Activated CD4-positive, alpha-beta T cell treated with anti-CD3 and anti-CD28 coated beads, Interleukin-2, amount 10 ng/mL, durations not matched to agents 7 days and 5 days (primary cell): ENCODE measurements at places on chromosomes 4 and X.

DNA sequence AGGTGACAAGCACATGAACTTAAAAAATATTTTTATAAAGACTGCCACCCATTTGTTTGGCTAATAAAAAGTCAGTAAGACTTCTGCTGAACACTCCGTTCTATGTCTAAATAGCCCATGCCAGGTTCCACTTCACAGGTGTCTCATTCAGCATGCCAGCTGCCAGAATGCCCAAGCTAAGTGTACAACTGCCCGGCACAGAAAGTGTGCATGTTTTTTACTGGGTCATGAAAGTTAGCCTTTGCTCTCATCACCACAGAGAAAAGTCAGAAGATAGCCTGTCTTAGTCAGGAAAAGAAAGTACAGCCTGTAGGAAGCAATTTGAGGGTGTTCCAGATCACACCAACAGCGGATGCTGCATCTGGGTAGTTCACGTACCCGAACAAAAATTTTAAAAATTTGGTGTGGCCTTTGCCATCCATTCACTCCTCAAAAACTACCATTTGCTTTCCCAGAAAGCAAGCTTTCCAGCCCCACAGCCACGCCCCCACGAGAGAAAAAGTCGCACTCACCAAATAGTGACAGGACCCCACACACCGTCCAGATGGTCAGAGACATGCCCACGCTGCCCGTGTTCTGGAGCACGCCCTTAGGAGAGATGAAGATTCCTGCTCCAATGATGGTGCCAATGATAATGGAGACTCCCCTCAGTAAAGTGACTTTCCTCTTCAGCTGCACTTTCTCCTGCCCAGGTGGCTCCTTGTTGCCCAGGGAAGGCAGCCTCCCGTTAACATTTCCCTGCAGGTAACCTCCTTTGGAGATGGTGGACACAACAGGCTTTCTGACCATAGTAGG is 671 bp downstream of the SLC7A11 start:
- DNase-seq: peak; percentile 11

DNA sequence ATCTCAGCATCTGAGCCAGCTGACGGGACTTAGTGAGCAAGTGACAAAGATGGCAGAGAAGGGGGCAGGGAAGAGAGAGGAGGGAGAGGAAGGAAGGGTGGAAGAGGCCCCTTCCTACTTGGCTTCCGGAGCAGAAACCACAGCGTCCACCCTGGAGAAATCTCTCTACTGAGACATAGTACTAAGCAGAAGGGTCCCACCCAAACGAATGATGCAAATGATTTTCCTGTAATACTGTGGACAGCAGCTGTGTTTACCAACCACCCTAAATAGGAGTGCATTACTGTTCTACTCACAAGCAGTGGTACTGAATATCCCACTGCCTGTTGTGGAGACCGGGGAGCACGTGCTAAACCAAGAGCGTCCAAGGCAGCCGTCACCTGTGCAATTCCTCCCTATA is 29.4 kb downstream of the DTHD1 start:
- no peak for DNase-seq

DNA sequence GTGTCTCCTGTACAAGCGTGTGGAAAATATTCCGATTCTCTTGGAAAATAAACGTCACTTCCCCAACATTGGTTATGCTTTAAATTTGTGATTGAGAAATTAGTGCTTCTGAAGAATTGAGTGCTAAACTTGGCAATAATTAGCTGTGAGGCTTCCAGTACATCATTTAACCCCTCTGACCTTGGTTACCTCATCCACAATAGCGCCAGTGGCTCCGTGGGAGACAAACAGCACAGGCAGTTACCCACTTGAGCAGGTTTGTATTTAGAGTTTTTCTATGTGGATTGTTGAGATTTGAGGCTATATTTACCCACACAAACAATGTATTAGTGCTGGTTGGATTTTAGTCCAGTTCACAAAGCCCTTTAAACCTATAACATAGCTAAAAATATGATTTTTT is 476.5 kb downstream of the NKX6-1 start:
- DNase-seq: no peak

DNA sequence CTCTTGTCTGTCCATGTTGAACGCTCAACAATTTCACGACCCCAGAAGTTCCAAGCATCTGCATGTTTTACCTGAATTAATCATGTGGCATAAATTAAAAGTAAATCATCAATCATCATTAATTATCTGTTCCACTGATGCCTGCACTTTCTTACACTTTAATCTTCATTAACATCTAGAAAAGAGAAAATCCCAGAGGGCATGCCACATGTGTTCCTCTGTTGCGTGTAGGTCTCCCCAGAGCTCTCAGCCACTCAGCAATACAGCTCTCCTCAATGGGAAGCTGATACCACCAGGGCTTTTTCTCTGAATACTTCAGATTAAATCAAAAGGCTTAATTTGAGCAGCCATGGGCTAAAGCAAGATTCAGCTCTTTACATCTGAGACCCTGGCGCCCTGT is 722.4 kb upstream of the TENM3 start:
- DNase-seq: no peak

- no peak for DNase-seq
Measured at GRCh38 chrX:67520671-67521070, 23.1 kb upstream of the AR start.

DNA sequence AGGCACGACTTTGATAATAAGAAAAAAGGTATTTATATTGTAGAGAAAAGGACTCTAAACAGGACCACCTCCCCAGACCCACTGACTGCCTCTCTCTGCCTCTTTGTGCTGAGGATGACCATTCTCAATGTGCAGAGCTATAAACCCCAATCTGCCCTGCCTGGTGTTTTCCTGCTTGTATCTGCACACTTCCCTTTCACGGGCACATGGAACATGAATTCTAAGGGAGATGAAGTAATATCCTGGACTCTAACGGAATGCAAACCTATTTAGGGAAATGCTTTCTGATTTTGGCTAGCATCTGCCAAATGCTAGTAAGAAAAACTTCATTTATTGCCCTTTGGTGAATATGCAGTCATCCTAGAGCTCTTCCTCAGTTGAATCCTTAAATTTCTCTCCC is 2.4 kb downstream of the DIPK2B start:
- no peak for DNase-seq

GRCh38 chr4:60938181-60938580 is 261.9 kb upstream of the ADGRL3 start:
- DNase-seq: no peak

- DNase-seq: no peak
Measured at GRCh38 chr4:24809376-24809775, 14.0 kb downstream of the SOD3 start.

GRCh38 chr4:150609131-150609530 is 27.2 kb downstream of the MAB21L2 start:
- no peak for DNase-seq

GRCh38 chrX:113594123-113594841 is 753.7 kb upstream of the AMOT start:
- DNase-seq: no peak

- no peak for DNase-seq
Measured at GRCh38 chrX:120617996-120618630, 11.7 kb downstream of the C1GALT1C1 start.

- no peak for DNase-seq
Measured at GRCh38 chr4:13151194-13151593, 332.9 kb downstream of the RAB28 start.

DNA sequence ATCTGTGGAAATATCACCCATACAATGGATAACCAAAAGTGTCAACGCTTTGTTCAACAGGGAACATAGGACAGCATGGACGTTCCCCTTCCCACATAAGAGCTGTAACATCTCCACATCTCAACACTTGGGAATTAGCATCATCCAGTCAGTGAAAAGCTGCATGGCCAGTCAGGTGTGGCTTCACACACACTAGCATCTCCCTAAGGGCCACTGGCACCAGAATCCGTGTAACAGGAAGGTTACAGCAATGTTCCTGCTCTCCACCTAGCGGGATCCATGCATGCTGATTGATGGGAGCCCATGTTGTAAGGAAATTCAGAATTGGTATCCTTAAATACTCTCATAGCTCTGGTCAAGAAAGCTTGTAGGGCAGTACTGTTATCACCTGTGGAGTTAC is 78.8 kb downstream of the EVC2 start:
- DNase-seq: no peak

- DNase-seq: no peak
Measured at GRCh38 chr4:41622787-41623186, 84.8 kb downstream of the LIMCH1 start.

DNA sequence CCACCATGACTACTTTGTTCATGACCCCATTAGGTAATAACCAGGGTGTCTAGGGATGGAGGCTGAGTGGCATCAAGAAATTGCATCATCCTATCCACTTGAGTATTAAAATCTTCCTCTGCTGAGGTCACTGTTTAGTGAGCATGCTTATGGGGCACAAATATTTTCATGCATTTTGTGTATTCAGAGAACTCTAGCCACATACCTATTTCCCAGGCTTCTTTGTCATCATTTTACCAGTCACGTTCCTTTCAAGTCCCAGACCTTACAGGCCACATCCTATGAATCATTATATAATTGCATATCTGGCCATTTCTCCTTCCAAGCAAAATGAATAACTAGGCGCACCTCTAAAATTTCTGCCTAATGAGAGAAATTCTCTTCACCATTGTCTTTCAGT is 1882.9 kb upstream of the AGA start:
- no peak for DNase-seq
